ENCODE measurements at places on chromosomes 16 and 17.
A peak's percentile ranks its signal among the peaks of the same experiment; 100 is the strongest.

DNA sequence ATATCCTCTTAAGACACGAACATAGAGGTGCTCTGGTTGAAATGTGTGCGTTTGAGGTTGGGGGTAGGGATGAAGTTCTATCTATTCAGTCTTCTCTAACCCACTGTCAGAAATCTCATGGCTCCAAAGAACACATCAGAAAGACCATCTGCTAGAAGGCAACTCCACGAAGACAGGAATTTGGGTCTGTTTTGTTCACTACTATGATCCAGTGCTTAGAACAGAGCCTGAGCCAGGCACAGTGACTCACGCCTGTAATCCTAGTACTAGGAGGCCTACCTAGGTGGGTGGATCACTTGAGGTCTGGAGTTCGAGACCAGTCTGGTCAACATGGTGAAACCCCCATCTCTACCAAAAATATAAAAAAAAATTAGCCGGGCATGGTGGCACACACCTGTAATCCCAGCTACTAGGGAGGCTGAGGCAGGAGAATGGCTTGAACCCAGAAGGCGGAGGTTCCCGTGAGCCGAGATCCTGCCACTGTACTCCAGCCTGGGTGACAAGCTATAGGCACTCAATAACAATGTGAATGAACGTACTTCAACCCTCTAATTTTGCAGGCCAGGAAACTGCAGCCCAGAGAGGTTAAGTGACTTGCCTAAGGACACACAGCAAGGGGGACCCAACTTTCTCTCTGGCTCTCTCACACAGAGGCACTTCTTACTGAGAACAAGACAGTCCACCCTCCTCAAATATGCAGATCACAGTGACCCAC, 2.3 kb downstream of the CASKIN2 start:
- peak; percentile 36 for DNase-seq

- no peak for DNase-seq
Observed at GRCh38 chr17:56995766-56996165, 17.8 kb downstream of the SCPEP1 start.

- DNase-seq, result peak; percentile 96
Observed at GRCh38 chr17:14308965-14309879, 8.3 kb downstream of the HS3ST3B1 start.

GRCh38 chr17:77738751-77739531, 219.6 kb upstream of the TNRC6C start:
- DNase-seq, result no peak

GRCh38 chr16:66473051-66473571, 46.0 kb downstream of the BEAN1 start:
- DNase-seq, result no peak

Measured in adipocyte (in vitro differentiated cells).